Esophagus muscularis mucosa (tissue), 4 donors: ENCODE measurements at places on chromosomes 2 and 18. TPM values are rescaled to one million over a fixed set of nuclear protein-coding genes. Genes with fewer than 3 reads are reported as not detected.
A peak's percentile ranks its signal among the peaks of the same experiment; 100 is the strongest.

GRCh38 chr2:182655750-182656149 is 60.3 kb upstream of the DNAJC10 start:
- DNase-seq = no peak

- DNase-seq = peak; percentile 81
Measured at GRCh38 chr2:19203866-19204265, 154.6 kb downstream of the OSR1 start.

- DNase-seq = no peak
Measured at GRCh38 chr18:45666520-45666919, 51.2 kb downstream of the SLC14A2 start.

- no peak for DNase-seq
Measured at GRCh38 chr2:67503066-67503795, 106.1 kb downstream of the ETAA1 start.

DNA sequence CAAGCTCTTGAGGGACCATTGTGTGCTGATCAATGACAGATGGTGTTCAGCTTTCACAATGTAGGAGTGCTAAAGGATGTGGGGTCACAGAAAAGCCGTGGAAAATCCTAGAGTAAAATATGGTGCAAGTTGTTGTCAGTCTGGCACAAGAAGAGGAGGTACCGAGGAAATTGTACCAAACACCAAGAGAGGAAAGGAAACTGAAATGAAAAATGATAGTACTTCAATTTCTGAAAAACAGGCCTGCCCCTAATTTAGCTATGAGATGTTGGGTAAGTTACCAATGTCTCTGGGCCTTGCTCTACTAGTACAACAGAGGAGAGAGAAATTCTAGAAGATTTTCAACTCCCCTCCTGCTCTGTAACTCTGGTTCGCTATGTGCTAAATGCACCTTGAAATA is 78.8 kb upstream of the PELI1 start:
- no peak for DNase-seq

GRCh38 chr2:183227176-183227575 is 102.9 kb downstream of the NUP35 start:
- no peak for DNase-seq

DNA sequence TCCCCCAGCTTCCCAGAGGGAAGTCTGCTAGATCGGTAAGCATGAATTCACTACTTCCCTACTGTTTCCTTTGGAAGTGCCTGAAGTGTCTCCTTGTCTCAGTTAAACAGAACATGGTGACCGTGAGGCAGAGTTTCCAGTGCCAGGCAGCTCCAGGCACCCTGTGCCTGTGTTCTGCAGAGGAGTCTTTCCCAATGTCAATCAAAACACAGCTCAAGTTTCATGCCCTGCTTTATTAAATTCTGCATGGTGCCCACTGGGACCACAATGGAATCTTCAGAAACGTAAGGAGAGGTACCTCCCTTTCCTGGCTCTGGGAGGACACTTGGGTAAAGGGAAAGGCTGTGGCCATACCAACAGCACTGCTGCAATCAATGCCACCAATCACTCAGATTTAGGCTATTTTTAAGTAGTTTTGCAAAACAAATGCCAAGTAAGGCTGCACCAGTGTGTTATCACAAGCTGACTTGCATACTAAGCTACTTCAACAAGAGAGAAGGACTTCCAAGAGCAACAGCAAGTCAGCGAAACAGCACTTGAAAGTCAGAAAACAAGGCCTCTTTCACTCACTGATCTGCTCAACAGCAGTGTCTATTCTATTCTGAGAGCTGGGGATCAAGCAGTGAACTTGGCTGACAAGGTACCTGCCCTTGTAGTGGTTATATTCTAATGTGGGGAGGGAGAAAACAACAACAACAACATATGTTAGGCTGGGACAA is 14.9 kb downstream of the LPIN2 start:
- DNase-seq = no peak

- no peak for DNase-seq
Measured at GRCh38 chr2:97871096-97871780, 124.5 kb downstream of the TMEM131 start.

DNA sequence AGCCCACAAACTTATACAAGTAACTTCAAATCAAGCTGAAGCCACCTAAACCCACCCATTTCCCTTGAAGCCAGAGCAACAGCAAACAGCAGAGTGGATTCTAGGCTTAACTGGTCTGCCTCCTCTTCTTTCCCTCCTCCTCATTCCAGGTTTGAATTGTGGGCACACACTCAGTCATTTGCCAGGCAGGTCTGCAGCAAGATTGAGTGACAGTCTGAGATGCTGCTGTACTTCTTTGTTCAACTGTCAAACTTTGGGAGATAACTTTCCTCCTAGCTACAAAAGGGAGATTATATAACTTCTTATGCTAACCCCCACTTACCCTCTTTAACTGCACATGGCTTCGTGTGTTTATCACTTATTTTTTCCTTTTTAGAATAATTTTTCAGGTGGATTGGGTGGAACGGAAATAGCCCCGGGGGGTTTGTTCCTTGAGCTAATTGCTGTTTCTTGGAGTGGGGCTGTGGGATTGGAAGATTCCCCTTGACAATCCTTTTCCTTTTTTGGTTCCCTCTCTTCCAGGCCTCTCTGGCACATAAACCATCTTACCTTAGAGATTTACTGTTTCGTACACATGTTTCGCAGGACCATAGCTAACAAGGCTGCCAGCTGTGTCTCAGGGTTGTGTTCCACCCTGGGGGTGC is 55.0 kb downstream of the RNF144A start:
- no peak for DNase-seq

GRCh38 chr2:157339965-157340655 is 14.5 kb upstream of the ERMN start:
- DNase-seq = no peak

GRCh38 chr18:61765097-61765496 is 127.7 kb downstream of the RNF152 start:
- no peak for DNase-seq

The CHRNG gene
- not detected for total RNA-seq

The C2orf42 gene
- total RNA-seq = 16.7 TPM

The LINC00305 gene
- total RNA-seq = not detected

The WDSUB1 gene
- total RNA-seq = 7.9 TPM

The TRIP12 gene
- total RNA-seq = 156 TPM
